ENCODE measurements at places on chromosomes 1 and 21. TPM values are rescaled to one million over a fixed set of nuclear protein-coding genes. Genes with fewer than 3 reads are reported as not detected.

Gene SNAPIN
- 64.9 TPM for total RNA-seq

DNA sequence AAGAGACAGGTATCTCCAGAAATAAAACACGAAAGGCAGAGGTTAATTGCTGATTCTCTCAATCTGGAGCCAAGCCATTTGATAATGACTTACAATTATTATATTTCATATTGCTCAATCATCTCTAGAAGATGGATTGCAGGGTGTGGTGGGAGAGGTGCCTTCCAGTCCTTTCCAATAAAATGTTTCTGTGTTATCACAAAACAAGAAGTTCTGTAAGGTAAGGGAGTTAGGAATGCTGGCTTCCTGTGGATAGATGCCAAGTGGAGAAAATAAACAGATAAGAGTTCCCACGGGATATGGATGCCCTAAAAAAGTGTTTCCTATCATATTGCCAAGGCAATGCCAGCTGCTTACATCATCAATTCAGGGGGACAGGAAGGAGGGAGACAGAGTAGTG lies 7.2 kb upstream of the CCN1 start:
- DNase-seq = no peak

DNA sequence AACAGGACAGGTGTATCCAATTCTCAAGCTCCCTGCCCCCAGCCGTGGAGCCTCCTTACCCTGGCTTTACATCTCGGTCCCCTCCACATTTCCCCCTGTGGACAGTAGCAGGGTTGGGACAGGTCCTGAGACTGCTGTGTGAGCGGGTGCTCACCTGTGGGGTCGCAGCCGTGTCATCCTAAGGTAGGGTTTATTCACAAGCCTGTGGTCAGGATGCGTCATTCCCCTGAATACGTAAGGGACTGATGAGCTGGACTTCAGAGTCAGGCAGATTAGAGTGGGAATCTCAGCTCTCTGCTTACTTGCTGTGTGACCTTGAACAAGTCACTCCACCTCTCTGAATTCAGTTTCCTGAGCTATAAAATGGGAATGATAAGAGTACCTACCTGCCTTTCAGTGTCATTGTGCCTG lies 17.7 kb downstream of the ZNF362 start:
- no peak for DNase-seq

GRCh38 chr1:30950053-30950452 lies 41.5 kb upstream of the SDC3 start:
- no peak for DNase-seq

DNA sequence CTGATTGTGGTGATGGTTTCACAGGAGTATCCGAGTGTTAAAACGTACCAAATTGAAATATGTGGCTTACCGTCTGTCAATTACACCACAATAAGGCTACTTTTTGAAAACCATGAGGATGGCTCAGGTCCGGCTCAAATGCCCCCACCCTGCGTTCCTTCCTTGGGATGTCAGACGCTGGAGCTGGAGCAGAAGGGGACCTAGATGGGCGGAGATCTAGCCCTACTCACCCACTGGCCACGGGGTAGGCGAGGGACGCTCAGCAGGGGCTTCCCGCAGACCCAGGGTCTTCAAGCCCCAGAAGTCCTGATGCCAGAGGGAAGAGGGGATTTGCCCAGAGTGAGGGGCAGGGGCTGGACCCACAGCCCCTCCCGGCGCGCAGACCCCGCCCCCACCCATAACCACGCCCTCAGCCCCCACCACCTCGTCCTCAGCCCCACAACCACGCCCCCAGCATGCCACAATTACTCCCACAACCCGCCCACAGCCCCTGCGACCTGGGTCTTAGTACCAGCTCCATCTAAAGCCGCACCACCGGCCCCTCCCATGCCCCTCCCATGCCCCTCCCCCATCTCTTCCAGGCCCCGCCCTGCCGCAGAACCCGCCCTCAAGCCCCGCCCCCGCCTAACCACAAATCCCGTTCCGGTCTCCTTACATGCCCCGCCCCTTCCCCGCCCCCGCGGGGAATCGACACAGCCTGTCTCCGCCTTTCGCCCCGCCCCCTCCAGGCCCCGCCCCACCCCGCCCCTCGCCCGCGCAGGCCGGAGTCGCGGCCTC lies at the start of gene LRRC3:
LRRC3 (plus strand) TSS at position 764 of the 777 bp plus-strand sequence. CDS start 1,135 bp downstream, outside the sequence.
- peak; percentile 90 for DNase-seq

DNA sequence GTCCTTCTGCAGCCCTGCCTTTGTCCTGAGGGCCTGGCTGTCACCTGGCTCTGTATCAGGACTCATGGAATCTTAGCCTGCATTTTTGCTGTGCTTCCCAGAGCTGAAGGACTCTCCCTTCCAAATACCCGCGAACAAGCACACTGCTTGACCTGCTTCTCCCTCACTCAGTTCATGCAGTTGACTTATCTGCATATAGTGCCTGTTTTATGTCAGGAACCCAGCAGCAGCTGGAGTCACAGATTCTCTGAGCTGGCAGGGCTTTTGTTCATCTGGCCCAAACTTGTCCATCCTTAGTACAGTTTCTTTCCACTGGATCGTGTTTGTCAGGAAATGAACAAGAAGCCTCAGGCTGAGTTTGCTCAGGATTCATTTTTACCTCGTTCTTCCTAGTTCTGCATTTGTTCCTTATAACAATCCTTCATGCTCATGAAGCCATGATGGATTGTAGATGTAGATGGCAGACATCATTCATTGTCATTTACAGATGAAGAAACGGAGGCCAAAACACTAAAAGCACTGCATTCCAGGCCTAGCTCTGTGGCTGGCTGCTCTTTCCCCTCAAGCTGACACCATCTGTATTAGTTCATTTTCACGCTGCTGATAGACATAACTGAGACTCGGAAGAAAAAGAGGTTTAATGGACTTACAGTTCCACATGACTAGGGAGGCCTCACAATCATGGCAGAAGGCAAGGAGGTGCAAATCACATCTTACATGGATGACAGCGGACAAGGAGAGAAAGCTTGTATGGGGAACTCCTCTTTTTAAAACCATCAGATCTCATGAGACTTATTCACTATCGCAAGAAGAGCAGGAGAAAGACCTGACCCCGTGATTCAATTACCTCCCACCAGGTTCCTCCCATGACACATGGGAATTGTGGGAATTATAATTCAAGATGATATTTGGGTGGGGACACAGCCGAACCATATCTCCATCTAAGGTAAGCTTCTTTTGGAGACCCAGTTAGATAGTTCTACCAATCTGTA lies 150.9 kb downstream of the HIVEP3 start:
- peak; percentile 71 for DNase-seq

Gene CCSAP
- total RNA-seq = 11.0 TPM

DNA sequence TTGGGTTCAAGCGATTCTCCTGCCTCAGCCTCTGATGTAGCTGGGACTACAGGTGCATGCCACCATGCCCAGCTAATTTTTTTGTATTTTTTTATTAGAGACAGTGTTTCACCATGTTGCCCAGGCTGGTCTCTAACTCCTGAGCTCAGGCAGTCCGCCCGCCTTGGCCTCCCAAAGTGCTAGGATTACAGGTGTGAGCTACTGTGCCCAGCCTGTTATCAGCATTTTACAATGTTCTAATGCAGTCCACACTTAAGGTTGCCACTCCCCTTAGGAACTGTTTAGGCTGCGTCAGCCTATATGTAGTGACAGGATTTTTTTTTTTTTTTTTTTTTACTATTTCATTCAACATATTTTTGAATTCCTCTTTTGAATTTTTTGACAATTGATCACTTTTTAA lies 30.2 kb downstream of the AGPAT3 start:
- no peak for DNase-seq

Gene SCMH1
- total RNA-seq = 55.0 TPM

- no peak for DNase-seq
These were observed 18.9 kb downstream of the SDE2 start for GRCh38 chr1:225980005-225980836.

All from tongue (tissue), 3 donors.